ENCODE measurements at places on chromosomes 2 and 18.

GRCh38 chr2:126809340-126809739 lies 89.3 kb upstream of the TEX51 start:
- no peak for DNase-seq

DNA sequence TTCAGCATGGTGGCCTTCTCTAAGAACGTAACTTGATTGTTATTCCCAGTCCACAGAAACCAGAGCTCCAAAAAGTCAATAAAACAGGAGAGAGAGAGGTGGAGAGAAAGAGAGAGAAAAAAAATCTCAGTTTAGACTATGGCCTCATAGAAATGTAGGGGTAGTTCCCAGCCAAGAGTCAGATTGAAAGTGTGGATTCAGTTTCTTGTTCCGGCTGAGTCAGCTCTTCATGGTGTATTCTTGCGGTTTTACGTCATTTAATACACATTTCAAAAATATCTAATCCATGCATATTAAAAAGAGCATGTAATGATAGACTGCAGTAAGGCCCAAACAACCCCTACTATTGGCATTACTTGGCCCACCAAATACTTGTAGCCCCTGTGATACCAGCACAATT lies 303.9 kb downstream of the ETAA1 start:
- no peak for DNase-seq

GRCh38 chr2:147740211-147740927 lies 104.5 kb upstream of the ACVR2A start:
- DNase-seq: no peak

DNA sequence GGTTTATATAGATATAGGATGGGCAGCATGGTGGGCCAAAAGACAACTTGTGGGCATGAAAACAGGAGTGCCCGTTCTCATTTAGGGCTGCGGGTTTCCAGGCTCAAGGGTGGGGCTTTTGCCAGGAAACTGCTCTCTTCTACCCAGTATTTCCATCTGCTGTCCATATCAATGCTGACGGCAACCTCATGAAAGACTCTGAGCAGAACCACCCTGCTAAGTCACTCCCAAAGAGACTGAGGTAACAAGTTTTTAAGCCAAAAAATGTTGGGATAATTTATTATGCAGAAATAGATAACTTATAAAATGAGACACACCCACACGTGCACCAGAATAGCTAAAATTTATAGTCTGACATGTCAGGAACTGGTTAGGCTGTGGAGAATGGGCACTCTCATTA lies 36.1 kb upstream of the MPPE1 start:
- DNase-seq: no peak

- no peak for DNase-seq
Observed at GRCh38 chr2:195596840-195597239, 60.2 kb upstream of the SLC39A10 start.
